ENCODE measurements at places on chromosomes 7 and 10.

DNA sequence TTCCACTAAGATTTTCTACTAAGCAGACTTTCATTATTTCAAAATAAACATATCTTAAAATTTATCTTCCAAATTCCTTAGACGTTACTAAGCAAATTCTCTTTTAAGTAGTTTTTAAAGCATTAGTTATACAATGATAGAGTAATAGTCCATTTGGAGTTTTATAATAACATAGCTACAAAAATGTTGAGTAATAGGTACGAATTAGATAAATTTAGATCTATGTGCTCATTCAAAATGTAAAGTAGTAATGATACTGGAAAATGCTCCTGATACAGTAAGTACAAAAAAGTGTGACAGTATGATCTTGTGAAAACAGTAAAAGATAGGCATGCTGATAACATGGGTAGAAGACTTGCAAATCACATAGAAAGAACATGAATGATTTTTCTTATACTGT lies 4.5 kb downstream of the DMTF1 start:
- DNase-seq = no peak

DNA sequence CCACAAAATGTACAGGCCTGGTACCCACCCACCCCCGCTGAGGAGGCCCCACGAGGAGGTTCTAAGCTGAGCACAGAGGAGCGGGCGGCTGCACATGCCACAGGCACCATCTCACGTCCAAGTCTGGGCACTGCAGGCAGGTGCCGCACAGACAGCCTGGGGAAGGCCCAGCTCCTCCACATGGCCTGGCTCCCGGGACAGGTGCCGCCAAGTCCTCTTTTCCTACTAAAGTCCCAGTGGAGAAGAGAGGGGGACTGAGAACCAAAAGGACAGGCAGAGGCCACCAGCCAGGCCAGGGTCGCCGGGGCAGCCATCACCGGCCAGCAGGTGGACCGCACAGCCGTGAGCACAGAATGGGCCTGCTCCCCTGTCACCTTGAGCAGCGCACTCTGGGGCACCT lies 91.1 kb downstream of the MAD1L1 start:
- DNase-seq = no peak

GRCh38 chr10:43756341-43756740 lies 107.7 kb upstream of the ZNF32 start:
- DNase-seq = no peak

DNA sequence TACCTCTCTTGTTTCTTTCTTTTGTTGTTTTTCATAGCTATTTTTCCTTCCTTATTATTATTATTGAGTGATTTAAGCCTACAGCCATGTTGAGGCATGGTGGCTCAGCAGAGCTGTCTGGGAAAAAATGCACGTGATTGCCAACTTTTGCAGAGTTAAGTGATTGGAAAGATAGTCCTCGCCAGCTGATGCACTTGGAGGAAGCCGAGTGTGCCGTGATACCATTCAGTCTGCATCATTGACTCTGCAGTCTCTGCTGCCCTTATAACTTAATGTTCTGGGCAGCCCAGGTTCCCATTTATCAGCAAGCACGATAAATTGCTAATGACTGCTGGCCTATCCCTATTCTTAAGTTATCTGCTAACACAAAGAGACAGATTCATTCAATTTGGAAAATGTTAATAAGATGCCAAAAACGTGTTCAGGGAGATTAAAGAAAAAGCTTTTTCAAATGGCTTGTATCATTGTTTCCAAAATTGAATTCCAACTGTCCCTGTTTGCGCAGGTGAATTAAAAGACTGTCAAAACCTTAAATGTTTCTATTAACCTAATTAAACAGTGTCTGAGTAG lies 232.9 kb upstream of the NPY start:
- DNase-seq = no peak

DNA sequence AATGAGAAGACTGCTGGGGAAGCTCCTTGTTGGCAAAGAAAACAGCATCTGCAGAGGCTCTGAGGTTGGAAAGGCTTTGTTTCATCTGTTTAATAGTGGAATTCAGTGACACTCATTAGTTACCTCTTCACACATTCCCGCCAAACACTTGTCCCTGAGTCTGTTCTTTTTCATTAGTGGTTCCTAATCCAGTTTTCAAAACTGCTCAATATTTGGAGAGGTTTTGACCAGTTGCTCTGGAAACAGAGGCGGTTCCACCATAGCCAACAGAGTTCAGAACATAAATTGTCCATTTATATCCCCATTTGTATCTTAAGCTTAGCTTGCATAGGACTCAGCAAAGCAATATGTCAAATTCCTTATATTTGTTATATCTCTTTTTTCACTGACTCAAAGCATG lies 754.6 kb downstream of the AUTS2 start:
- no peak for DNase-seq

DNA sequence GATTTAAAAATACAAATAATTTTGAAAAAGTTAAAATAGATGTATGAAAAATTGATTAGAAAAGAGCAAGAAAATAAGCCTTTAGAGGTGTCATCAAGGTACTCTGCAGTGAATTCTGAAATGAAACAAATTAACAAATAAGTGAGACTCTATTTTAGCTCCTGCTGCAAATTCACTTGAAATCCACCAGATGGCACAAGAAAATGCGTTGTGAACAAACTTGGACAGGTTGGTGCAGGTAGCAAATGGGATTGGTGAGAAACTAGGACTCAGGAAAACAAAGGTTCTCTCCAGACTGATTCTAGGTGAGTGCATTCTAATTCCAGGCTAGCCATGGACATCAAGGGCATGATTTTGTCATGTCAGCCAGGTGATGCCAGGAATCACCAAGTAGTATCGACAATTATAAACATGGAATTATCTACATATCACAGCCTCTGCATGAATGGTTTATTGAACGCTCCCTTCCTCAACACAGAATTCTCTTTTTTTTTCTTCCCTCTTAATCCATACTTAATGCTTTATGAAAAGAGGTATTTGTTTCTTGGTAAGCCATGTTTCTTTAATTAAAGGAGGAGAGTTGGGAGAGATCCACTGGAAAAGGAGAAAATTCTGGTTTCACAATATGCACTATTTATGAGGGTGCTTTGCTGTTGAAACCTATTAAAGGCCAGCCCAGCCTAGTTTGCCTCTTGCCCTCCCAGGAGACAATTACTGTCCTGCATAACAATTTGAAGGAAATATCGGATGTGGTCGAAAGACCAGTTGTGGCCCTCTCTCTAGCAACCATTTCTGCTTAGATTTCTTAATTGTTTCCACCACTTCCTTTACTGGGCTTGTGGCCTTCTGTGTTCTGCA lies 118.1 kb downstream of the ZNF365 start:
- DNase-seq = peak; percentile 4

DNA sequence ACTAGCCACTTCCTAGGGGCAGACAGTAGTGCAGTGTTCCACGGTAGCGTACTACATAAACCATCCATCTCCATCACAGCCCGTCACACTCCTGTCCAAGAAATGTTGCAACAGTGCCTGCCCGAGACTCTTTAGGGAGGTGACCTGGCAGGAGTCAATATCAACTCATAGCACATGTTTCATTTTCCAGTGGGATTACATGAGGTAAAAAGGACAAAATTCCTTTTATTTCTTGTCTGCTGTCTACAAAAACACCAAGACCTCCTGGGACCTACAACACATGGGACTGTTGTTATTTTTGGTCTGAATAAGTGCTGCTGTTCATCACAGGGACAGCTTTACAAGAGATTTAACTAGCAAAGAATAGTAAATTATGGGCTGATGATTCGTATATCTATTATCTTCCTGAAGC lies 99.9 kb downstream of the MPP7 start:
- no peak for DNase-seq

- DNase-seq = no peak
Observed at GRCh38 chr7:81064426-81064825, 145.6 kb upstream of the SEMA3C start.

DNA sequence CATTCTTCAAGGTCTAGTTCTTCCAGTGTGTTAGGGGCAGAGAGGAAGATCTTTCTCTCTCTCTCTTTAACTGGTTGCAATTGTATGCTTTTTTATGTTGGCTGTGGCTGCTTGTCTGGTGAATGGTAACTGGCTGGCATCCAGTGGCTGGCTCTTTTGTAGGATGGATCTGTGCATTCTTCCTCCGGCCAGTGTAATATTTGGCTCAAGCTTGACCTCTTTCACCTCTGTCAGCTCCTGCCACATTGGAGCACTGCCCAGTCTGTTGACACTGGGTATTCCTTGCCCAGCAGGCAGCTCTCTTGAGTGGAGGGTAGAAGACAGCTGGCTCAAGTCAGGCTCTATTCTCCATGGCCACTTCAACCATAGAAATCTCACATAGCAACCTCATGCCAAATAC lies 528.3 kb downstream of the PHTF2 start:
- DNase-seq = no peak

- no peak for DNase-seq
Observed at GRCh38 chr7:150940431-150941102, 37.6 kb downstream of the KCNH2 start.

GRCh38 chr10:110020265-110020664 lies 12.5 kb downstream of the ADD3 start:
- DNase-seq = no peak

DNA sequence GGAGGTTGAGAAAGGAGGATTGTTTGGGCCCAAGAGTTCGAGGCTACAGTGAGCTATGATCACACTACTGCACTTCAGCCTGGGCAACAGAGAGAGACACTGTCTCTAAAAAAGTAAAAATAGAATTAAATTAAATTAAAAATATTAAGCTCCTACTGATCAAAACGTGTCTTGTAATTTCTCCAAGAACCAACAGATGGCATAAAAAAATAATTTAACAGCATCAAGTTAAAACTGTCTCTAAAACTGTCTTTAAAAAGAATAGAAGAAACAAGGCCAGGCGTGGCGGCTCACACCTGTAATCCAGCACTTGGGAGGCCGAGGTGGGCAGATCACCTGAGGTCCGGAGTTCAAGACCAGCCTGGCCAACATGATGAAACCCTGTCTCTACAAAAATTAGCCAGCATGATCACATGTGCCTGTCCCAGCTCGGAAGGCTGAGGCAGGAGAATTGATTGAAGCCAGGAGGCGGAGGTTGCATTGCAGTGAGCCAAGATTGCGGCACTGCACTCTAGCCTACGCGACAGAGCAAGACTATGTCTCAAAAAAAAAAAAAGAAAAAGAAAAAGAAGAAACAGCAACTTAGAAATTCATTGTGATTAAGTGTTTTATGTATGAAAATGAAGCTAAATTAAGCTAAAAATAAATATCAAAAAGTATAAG lies 24.5 kb downstream of the MTPAP start:
- DNase-seq = no peak

DNA sequence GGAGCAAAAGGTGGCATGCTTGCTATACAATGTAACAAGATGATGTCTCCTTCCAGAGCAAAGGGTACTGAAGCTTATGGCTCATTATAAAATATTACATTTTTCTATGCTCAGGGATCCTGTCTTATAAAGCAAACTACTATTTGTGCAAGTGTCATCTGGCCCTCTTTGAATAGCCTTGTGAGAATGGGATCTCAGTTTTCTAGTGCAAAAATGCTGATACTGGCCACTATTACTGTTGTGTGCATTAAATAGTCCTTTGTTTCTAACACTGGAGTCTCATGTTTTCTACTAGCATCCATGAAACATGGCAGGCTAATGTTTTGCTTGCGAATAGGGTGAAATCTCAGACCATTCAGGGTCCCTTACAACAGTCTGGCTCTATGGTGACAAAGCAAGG lies 823.0 kb downstream of the REEP3 start:
- no peak for DNase-seq

GRCh38 chr7:70259502-70259901 lies 661.2 kb downstream of the AUTS2 start:
- DNase-seq = no peak

GRCh38 chr7:100867040-100867775 lies at the start of gene TRIP6:
TRIP6 (plus strand) TSS chr7:100867387; CDS start chr7:100867498, 111 bp downstream.
- peak; percentile 88 for DNase-seq

DNA sequence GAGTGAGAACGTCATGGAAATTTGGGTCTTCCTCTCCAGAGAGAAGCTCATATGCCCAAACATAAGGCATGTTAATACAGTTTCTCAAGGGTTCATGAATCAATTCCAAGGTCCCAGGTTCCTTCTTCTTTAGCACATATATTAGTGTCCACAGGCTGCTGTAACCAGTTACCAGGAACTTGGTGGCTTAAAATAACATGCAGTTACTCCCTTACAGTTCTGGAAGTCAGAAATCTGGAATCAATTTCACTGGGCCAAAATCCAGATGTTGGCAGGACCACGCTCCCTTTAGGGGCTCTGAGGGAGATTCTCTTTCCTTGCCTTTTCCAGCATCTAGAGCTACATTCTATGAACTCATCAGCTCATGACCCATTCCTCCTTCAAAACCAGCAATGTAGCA lies 64.8 kb downstream of the MRC1 start:
- no peak for DNase-seq
